T-helper 17 cell (primary cell): ENCODE measurements at places on chromosomes 2 and 18. TPM values are rescaled to one million over a fixed set of nuclear protein-coding genes. Genes with fewer than 3 reads are reported as not detected.
A peak's percentile ranks its signal among the peaks of the same experiment; 100 is the strongest.

STPG4 gene
- total RNA-seq, result 0.21 TPM

- H3K36me3 ChIP-seq, result peaks cover 17% of the 10 kb centered on the region
- H3K4me1 ChIP-seq, result peaks cover 13% of the 10 kb centered on the region
- H3K27me3 ChIP-seq, result no peaks in the 10 kb centered on the region
- H3K27ac ChIP-seq, result no peak overlapping the region
- no peak for DNase-seq
Measured at GRCh38 chr2:239978411-239978810, 46.7 kb downstream of the NDUFA10 start.

SERPINB3 gene
- total RNA-seq, result not detected

PLGLB1 gene
- 2.3 TPM for total RNA-seq

- H3K4me1 ChIP-seq, result peaks cover 3% of the 10 kb centered on the region
- H3K4me3 ChIP-seq, result no peak overlapping the region
Measured at GRCh38 chr2:176170602-176171305, 13.6 kb downstream of the HOXD3 start.

NEU2 gene
- total RNA-seq, result not detected

GRCh38 chr2:101369100-101369499, 18.2 kb downstream of the CREG2 start:
- H3K4me1 ChIP-seq, result peaks cover 3% of the 10 kb centered on the region
- no peak for DNase-seq
- no peak overlapping the region for H3K4me3 ChIP-seq

GRCh38 chr18:69588301-69588700, 187.6 kb downstream of the DOK6 start:
- no peak for DNase-seq
- peaks cover 26% of the 10 kb centered on the region for H3K27me3 ChIP-seq
- H3K36me3 ChIP-seq, result peaks cover 3% of the 10 kb centered on the region

- H3K27ac ChIP-seq, result no peak overlapping the region
- DNase-seq, result no peak
- H3K36me3 ChIP-seq, result peaks cover 2% of the 10 kb centered on the region
- no peaks in the 10 kb centered on the region for H3K4me1 ChIP-seq
- no peak overlapping the region for H3K4me3 ChIP-seq
Measured at GRCh38 chr2:180707884-180708205, 272.6 kb upstream of the UBE2E3 start.

DNA sequence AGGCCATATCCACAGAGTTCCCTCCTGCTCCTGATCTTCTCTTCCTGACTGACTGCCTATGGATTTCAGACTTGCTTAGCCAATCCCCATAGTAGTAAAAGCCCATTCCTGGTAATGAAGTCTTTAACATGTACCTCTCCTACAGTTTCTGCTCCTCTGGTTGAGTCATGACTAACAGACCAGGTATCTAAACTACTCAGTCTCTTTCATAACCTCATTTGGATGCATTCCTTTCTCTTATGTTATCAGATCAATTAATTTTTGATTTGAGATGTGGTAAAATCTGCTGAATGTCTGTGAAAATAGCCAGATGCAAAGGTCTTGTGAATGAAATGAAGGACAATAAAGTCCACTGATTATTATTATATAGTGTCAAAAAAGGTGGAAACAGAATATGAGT, 198.0 kb downstream of the NBAS start:
- no peak for DNase-seq
- no peak overlapping the region for H3K27ac ChIP-seq
- peaks cover 5% of the 10 kb centered on the region for H3K36me3 ChIP-seq
- H3K27me3 ChIP-seq, result no peaks in the 10 kb centered on the region

DNA sequence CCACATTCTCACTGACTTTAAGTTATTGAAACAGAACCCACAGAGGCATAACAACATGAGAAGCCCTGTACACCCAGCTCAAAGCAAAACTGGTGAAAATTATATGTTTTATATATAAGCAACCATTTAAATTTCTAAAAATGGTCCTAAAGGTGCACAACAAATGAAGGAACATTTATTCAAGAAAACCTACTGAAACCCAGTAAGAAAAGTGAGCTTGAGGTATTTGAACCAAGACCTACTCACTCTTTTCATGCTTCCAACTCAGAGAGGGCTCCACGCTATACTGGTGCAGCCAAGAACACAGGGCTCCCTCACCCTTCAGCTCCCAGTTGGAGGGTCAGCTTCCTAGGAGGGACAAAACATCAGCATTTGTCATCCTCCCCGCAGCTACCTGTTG, 2.1 kb upstream of the CACNB4 start:
- H3K36me3 ChIP-seq, result peaks cover 8% of the 10 kb centered on the region
- H3K4me1 ChIP-seq, result peaks cover 21% of the 10 kb centered on the region
- no peak for DNase-seq
- no peak overlapping the region for H3K4me3 ChIP-seq

SLC8A1 gene
- total RNA-seq, result 1.4 TPM

DNA sequence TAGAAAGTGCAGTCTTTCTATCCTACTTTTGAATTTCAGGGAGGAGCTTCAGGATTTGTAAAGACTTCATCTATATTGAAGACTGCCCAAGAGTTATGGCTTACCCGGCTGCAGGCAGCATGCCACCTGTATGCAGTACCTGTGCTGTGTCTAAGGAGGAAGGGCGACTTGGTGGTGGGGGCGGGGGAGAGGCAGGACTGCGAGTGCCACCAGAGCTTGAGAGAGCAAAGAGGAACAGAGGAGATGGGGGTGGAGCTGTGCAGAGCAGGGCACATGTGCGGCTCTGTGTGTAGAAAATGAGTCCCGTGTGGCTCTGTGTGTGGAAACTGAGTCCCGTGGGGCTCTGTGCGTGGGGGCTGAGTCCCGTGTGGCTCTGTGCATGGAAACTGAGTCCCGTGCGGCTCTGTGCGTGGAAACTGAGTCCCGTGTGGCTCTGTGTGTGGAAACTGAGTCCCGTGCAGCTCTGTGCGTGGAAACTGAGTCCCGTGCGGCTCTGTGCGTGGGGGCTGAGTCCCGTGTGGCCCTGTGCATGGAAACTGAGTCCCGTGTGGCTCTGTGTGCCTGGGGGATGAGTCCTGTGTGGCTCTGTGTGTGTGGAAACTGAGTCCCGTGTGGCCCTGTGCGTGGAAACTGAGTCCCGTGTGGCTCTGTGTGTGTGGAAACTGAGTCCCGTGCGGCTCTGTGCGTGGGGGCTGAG, 43.2 kb downstream of the LDLRAD4 start:
- H3K27me3 ChIP-seq, result no peaks in the 10 kb centered on the region
- peaks cover 31% of the 10 kb centered on the region for H3K4me1 ChIP-seq
- no peak for DNase-seq
- peaks cover 4% of the 10 kb centered on the region for H3K36me3 ChIP-seq

DNA sequence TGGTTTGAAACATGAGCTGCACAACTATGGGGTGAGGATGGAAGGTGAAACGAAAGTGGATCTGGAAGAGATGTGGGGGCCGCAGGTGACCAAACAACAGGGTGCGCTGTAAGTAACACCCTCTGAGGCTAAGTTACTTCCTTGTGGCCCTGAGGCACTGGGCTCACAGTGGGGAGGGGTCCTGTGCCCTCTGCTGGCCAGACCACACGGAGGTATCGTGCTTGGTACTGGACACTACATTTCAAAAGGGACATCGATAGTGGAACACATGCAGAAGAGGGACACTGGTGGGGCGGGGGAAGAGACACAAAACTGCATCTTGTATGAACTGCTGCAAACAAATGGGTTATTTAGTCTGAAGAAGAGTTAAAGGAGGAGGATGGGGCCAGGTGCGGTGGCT, 110.6 kb downstream of the CLIP4 start:
- H3K27me3 ChIP-seq, result peaks cover 31% of the 10 kb centered on the region
- H3K4me1 ChIP-seq, result no peaks in the 10 kb centered on the region
- no peak for DNase-seq
- H3K4me3 ChIP-seq, result no peak overlapping the region
- H3K27ac ChIP-seq, result no peak overlapping the region

GRCh38 chr18:68428661-68429060, 286.2 kb downstream of the TMX3 start:
- no peak overlapping the region for H3K4me3 ChIP-seq
- H3K27me3 ChIP-seq, result peaks cover 16% of the 10 kb centered on the region
- no peak for DNase-seq
- no peak overlapping the region for H3K27ac ChIP-seq
- no peaks in the 10 kb centered on the region for H3K36me3 ChIP-seq

- H3K4me1 ChIP-seq, result no peaks in the 10 kb centered on the region
- H3K4me3 ChIP-seq, result no peak overlapping the region
- no peak for DNase-seq
- no peaks in the 10 kb centered on the region for H3K27me3 ChIP-seq
- no peaks in the 10 kb centered on the region for H3K36me3 ChIP-seq
Measured at GRCh38 chr18:27142891-27143290, 42.2 kb downstream of the CHST9 start.

DNA sequence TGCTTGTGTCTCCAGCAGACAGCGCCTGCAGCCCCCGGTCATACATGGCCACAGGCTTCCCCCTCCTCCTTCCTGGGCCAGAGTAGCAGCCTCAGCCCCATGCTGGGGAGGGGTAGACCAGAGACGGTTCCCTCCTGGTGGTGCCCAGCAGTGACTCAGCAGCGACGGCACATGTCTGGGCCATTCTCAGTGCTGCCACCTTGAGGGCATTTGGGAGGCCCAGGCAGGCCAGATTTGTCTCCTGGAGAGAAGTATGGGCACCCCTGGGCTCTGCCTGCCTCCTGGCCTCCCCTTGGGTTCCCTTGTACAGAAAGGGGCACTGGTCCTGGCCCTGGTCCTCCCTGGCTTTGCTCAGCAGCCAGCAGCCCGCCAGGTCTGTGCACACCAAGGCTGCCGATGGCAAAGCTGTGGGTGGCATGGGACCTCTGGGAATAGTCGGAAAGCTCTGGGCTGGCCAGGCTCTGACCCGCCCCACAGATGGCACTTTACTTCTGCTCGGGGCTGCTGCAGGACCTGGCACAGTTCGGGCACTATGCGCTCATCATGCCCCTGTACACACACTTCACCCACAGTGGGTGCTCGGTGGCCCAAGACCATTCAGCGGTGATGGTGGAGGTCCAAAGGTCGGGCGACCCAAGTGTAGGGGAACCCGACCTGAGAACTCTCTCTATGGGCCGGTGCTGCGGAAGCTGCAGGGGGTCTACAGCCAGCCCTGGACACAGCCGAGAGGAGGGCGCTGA, 11.4 kb upstream of the ALPI start:
- H3K36me3 ChIP-seq, result no peaks in the 10 kb centered on the region
- peaks cover 11% of the 10 kb centered on the region for H3K27me3 ChIP-seq
- H3K27ac ChIP-seq, result no peak overlapping the region
- no peak overlapping the region for H3K4me3 ChIP-seq
- H3K4me1 ChIP-seq, result peaks cover 6% of the 10 kb centered on the region

GRCh38 chr18:76686737-76687231, 135.6 kb upstream of the ZNF236 start:
- DNase-seq, result no peak
- H3K4me1 ChIP-seq, result peaks cover 10% of the 10 kb centered on the region
- H3K27ac ChIP-seq, result peak overlapping the region; percentile 60
- no peak overlapping the region for H3K4me3 ChIP-seq
- H3K27me3 ChIP-seq, result peaks cover 57% of the 10 kb centered on the region
- H3K36me3 ChIP-seq, result no peaks in the 10 kb centered on the region

GRCh38 chr2:7239078-7239477, 321.9 kb downstream of the RNF144A start:
- H3K27ac ChIP-seq, result no peak overlapping the region
- no peak for DNase-seq
- H3K36me3 ChIP-seq, result no peaks in the 10 kb centered on the region
- no peaks in the 10 kb centered on the region for H3K4me1 ChIP-seq
- no peaks in the 10 kb centered on the region for H3K27me3 ChIP-seq

DNA sequence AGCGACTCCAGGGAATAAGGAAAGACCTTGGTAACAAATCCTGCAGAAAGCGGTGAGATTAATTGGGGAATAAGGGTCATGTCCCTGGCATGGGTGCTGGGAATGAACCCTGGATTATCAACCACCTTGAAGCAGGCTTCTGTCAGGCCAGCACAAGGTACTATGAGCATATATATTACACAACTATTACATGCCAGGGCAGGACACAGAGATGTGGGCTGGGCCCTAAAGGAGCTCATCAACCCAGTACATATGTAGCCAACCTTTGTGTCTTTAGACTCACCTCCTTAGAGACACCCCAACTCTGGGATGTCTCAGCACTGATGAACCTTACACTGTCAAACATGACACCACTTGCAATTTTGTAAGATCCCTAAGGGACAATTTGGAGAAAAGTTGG, 3.4 kb downstream of the SFXN5 start:
- DNase-seq, result no peak
- H3K27ac ChIP-seq, result no peak overlapping the region
- H3K4me1 ChIP-seq, result peaks cover 31% of the 10 kb centered on the region

DNA sequence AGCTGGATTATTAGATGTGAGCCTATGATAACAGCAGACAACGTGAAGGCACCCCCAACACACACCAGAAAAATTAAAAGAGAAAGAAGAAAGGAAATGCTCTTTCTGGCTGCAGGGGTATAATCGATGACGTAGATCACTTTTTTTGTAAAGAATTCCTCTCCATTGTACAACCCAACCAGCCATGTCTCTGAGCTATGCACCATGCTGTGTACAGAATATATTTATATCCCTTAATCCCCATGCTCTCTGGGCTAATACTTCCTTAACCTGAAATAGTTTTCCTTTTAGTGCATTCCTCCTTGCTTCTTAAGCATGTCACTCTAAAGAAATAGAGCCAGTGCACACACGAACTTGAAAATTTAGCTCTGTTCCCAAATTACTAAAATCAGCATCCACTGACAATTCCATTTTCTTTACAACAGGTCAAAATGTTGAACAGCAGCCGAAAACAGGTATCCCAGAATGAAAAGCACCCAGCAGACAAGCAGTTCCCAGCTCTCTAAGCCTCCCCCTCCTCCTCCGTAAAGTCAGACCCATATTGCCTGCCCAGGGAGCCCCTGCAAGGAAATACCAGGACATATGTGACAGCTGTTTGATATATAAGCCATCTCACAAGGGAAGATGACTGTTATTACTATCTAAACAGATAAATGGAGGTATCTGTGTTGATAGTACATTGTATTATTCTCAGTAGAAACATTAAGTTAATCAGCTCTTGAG, 247.4 kb upstream of the RAB6C start:
- no peak for DNase-seq
- no peaks in the 10 kb centered on the region for H3K4me1 ChIP-seq
- H3K4me3 ChIP-seq, result no peak overlapping the region
- no peaks in the 10 kb centered on the region for H3K36me3 ChIP-seq
- peaks cover 20% of the 10 kb centered on the region for H3K27me3 ChIP-seq

- peaks cover 22% of the 10 kb centered on the region for H3K4me1 ChIP-seq
- no peak for DNase-seq
Measured at GRCh38 chr2:234476766-234477165, 20.1 kb downstream of the ARL4C start.

DNA sequence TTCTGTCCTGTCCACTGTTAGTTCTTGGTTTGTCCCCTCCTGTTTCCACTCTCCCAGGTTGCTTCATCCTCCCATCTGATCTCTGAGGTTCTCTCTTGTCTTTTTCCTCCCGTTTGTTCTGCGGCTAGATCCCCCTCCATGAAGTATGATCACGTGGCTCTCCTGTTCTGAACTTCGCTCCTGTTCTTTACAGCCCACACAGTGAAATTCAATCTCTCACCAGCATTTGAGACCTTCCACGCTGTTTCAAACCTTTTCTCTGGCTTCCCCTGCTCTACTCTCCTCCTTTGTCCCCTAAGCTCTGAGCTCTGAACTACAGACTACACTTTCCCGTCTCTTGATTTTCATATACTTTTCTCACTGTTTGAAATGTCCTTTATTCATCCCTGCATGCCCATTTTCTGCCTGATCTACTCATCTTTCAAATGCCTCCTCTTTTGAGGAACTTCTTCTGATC, 83.5 kb downstream of the OSBPL6 start:
- H3K36me3 ChIP-seq, result no peaks in the 10 kb centered on the region
- H3K4me1 ChIP-seq, result no peaks in the 10 kb centered on the region
- peaks cover 40% of the 10 kb centered on the region for H3K27me3 ChIP-seq
- no peak for DNase-seq
